GM12864 (cell line): ENCODE measurements at places on chromosomes 4 and X.

DNA sequence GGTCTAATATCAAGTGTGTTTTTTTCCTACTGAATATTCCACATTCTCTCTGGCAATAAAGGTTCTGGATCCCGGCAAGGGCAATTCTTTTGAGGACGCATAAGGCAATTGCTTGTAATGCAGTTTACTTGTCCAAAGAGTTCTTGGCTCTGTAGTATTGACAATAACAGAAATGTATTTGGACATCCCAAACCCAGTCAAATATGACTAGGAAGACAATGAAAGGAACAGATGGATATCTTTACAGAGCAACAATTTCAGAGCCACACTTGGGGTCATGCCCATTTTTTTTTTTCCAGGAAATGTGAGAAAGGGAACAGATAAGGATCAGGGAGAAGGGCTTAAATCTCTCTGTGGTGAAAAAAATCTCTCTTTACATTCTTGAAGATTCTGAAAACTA is 12.2 kb downstream of the GK2 start:
- no peak for DNase-seq

GRCh38 chrX:118928151-118928550 is 46.3 kb upstream of the LONRF3 start:
- DNase-seq, result no peak

GRCh38 chrX:53595266-53595810 is 91.2 kb downstream of the HUWE1 start:
- no peak for DNase-seq

DNA sequence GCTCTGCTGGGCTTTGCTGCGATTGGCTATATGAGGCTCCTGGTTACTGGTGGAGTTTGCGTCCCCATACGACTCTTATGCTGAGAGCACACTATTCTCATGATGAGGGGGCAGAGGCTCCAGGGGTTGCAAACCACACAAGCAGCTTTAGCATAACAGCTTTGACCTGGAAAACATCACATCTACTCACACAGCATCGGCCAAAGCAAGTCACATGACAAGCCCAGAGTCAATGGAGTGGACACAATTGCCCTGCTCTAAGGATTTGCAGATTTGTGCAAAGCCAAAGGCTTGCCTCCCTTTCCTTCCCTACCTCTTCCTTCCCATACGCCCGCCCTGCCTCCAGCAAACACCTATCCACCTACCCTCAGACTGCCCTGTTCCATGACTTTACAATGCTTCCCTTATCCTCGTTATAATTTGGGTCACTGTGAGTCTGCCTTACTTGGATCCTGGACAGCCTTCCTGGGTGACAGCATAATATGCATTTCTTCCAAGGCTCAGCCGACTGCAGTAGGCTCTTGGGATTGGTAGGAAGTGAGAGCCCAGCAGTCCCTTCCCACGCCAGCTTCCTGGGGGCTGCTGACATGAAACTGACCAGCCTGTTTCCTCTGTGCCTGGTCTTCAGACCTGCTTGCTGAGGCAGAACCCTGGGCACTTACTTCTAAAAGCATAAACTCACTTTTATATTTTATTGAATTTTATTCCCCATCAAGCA is 208.2 kb upstream of the PSAPL1 start:
- DNase-seq, result no peak

DNA sequence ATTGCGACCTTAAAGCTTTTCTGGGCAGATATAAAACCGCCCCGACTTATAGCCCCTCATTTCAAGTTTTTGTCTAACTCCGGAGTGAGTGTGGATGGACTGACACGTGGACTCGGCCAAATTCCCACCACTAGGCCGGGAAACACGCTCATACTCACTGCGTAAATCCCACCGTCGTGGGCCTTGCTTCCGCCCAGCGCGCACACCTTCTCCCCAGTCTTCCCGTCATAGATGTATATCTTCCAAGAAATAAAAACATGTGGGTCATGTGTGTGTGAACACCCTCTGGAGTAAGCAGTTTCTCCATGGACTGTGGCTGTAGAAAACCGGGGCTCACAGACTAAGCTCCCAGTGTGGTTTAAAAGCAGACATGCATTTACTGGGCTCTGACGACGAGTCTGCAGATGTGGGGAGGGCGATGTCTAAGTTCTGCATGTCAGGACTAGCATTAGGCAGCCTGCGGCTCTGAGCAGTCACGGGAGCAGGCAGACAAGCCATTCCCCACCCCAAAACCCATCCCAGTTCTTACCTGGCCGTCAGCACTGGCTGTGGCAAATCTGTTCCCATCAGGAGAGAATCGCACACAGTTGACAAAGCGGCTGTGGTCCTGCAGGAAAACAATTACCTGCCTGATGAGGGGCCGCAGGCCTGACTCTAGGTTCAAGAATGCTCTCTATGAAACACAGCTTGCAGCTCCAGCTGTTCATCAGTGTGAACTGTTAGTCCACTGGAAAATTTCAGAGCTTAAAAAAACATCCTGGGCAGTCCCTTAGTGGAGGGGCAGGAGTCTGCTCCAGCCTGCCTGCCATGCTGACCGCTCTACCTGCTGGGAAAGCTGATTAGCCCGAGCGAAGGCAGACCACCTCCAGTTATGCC is 28.2 kb downstream of the WDR1 start:
- no peak for DNase-seq

GRCh38 chr4:125115941-125116340 is 198.8 kb upstream of the FAT4 start:
- DNase-seq, result no peak

GRCh38 chr4:52173470-52174045 is 122.5 kb downstream of the SPATA18 start:
- DNase-seq, result no peak

DNA sequence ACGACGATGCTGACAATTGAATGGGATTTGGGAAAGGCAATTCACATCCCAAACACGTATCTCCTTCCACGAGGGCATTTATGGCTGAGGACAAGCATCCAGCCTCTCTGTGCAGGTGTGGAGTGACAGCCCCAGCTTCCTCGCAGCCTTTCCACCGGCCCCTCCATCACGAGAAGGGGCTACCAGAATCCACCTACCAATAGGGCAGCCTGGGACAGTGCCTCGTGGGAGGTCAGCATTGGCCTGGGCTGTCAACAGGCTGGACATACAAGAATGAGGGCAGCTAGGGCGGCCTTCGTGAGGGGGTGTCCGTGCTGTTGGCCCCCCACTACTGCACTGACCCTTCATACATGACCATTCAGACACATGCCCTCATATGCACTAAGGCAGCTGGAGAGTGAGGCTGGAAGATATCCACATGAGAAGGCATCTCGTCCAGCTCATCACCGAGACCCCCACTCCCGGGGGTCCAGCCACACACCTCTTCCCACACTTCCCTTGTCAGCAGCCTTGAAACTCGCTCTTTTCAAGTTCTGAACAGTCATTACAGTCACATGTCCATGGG is 81.0 kb upstream of the ADRA2C start:
- DNase-seq, result no peak

DNA sequence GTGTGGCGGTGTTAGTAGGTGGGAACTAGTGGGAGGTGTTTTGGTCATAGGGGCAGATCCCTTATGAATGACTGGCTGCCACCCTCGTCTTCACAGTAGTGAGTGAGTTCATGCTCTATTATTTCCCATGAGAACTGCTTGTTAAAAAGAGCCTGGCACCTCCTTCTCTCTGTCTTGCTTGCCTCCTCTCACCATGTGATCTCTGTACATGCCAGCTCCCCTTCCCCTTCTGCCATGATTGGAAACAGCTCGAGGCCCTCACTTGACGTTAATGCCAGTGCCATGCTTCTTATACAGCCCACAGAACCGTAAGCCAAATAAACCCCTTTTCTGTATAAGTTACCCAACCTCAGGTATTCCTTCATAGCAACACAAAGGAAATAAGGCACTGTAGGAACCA is 21.7 kb downstream of the PNMA6F start:
- DNase-seq, result no peak

GRCh38 chr4:8651661-8652180 is 59.2 kb downstream of the CPZ start:
- DNase-seq, result no peak

DNA sequence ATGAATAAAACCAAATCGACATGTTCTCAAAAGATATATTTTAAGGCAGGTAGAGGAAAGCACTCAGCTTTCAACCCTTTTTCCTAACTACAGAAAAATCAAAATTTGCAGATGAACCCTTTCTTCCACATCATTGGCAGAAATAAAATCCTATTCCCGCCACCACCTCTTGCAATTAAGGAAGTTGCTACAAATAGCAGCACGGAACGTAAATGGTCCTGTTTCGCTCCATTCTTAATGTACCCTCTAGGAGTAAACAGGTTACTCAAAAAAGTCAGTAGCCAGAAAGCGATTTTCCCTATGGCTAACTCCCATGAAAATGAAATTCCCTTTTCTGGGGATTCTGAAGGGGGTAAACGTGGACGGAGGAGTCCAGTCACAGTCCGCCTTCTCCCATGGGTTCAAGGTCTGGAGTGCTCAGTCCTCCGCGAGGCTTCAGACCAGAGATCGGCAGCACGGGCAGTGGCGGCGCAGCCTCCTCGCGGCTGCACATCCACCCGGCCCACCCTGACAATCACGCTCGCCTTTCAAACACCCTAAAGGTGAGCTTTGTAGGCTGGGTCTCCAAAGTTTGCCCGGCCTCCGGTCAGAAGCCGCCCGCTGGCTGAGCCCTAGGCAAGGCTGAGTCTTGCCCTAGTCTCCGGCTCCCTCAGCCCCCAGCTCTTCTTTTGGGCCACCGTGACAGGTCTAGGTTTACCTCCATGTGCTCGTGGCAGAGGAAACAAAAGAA is 1.8 kb downstream of the ATP11C start:
- no peak for DNase-seq

DNA sequence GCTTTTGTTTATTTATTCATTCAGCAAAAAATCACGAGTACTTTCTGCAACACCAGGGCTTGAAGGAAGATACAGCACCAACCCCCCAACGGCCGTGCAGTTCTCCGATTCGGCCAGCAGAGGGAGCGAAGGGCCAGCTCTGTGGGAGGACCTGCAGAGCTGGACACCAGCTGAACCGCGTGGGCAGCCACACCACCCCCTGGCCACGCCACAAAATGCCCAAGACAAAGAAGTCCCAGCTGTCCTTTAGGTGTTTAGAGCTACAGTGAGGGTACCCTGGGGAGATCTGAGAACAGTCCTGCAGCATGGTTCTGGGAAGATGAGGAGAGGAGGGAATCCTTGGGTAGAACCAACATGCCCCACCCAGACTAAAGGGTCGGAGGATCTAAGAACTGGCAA is 83.1 kb downstream of the RELL1 start:
- DNase-seq, result peak; percentile 7

GRCh38 chr4:19026281-19026680 is 1004.7 kb upstream of the LCORL start:
- DNase-seq, result no peak

DNA sequence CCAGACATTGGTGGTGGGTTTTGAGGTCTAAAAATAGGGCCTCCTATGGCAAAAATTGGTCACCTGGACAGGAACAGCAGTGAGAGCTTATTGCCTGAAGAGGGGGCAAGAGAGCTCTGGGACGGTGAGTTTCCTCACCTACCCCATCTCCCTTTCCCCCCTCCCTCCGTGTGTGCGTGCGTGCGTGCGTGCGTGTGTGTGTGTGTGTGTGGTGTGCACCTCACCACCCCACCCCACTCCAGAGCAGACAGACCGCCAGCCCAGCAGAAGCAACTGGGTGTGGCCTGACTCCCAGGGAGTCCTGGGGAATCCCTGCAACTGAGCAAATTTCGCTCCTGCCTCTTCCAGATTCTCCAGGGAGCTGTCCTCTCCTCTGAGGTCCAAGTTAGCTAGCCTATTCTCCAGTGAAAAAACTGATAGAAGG is 44.7 kb downstream of the PRPS1 start:
- peak; percentile 59 for DNase-seq
